IMR-90 (cell line): ENCODE measurements at places on chromosomes 16 and 17.
A peak's percentile ranks its signal among the peaks of the same experiment; 100 is the strongest.

DNA sequence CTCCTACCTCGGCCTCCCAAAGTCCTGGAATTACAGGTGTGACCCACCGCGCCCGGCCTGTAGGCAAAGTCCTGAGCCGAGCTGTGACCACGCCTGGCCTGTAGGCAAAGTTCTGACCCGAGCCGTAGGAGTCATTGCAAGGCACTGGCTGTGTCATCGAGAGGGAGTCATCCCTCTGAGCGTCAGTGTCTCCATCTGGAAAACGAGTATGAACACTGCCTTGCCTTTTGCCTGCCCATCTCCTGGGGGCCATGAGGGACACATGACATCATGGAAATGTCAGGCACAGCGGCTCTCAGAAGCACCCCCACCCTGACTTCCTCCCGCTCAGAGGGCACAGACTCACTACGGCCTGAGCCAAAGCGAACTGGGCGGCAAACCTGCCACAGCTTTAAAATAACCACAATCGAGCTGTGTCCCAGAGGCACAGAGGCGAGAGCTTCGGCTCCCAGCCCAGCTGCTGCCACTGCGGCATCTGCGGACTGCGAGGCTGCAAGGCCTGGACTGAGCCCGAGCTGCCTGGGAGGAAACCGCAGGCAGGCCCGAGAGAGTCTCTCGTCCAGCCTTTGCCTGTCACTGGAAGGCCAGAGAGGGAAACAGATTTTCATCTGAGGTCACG, 50.8 kb downstream of the RPH3AL start:
- no peak for DNase-seq

- DNase-seq, result no peak
These were observed 113.9 kb downstream of the AMFR start for GRCh38 chr16:56311208-56312027.

DNA sequence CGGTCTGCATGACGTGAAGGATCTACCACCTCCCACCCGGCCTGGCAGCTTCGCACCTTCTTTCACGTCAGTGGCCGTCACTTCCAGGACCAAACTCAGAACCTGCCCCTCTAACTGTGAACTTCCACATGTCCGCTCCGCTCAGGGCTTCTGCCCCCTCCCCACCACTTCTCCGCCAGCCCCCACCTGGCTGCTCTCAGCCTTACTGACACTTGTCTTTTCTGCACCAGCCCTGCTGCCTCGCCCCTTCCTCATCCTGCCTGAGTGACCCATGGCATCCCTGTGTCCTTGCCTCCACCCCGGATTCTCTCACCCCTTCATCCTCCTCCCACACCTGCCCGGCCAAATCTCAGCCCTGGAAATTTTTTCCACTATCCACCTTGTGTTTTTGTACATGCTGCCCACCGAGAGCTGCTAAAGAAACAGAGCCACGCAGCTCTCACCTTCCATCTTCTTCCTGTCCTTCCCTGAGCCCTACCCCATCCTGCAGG, 14.2 kb downstream of the PIMREG start:
- DNase-seq, result no peak

GRCh38 chr17:2347805-2348685, 10.7 kb downstream of the SGSM2 start:
- peak; percentile 91 for DNase-seq

DNA sequence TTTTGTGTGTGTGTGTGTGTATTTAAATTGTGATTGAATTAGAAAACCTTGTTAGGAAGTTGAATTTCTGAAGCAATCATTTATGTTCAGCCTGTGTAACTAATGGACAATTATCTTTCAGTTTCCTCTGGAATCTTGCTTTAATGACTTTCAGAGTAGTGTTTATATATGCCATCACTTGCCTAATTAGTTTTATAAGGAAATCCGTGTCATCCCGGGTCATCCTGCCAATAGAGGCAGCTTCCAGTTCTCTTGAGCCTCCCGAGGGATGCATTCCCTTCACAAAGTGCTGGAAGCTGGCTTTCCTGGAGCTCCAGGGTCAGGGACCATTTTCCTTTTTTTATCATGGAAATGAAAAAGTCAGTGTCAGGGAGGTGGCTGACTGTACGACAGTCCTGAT, 42.9 kb downstream of the PRKCA start:
- DNase-seq, result no peak

DNA sequence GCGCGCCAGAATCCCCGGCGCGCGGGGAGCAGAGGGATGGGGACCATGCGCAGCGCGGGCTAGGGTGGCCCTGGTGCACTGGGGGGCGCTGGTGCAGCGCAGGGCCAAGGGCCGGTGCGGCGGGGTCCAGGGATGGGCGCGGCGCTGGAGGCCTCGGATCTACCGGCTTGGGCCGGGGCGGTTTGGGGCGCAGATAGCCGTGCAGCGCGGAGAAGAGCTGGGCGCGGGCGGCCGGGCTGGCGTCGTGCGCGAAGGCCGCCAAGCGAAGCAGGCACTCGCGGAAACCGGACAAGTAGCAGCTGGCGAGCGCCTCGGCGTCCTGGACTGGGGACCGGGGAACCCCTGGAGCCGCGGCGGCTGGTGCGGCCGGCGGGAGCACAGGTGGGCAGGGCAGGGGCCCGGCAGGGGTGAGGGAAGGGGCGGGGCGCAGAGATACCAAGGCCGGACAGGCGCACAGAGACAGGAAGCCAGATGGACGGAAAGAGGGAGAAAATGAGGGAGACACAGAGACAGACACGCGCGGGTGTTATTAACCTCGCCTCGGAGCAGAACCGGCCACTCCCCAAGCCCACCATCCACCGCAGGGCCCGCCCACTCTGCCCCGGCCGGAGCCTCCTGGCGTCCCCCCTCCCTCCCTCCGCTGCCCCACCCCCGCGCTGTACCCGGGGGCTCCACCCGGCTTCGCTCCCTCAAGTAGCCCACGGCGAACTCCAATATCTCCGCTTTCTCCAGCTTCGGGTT, 2.1 kb downstream of the HES7 start:
- DNase-seq, result peak; percentile 55

DNA sequence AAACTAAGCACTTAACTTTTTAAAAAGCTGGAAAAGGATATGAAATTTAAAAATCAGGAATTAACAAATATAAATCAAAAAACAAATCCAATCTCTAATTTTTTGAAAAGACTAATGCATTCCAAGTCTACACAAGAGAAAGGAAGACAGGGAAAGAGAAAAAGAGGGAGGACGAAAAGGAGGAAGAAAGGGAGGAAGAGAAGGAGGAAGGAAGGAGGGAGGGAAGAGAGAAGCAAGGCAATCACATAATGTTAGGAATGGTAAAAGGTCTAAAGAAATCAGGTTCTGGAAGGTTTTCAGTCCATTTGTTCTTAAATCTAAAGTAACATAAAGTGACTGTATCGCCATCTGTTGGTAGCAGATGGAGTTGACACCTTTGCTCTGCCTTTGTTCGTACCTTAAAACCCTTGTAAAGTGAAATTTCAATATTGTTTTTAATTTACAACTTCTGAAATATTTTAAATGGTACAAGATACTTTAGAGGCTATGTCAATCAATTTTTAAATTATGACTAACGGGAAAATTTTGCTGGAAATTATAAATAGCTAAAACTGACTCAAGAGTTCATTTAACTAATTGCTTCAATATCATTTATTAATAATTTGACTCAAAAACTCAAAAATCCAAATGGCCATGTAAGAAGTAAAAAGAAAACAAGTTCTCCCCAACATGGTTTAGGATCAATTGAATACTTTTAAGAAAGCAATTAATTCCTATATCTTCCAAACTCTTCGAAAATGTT, 20.4 kb upstream of the CDYL2 start:
- peak; percentile 67 for DNase-seq
